Omental fat pad (tissue), 4 donors: ENCODE measurements at places on chromosomes 7 and 10. TPM values are rescaled to one million over a fixed set of nuclear protein-coding genes. Genes with fewer than 3 reads are reported as not detected.

GRCh38 chr7:40492946-40493345 is 358.1 kb downstream of the SUGCT start:
- DNase-seq, result no peak

DNA sequence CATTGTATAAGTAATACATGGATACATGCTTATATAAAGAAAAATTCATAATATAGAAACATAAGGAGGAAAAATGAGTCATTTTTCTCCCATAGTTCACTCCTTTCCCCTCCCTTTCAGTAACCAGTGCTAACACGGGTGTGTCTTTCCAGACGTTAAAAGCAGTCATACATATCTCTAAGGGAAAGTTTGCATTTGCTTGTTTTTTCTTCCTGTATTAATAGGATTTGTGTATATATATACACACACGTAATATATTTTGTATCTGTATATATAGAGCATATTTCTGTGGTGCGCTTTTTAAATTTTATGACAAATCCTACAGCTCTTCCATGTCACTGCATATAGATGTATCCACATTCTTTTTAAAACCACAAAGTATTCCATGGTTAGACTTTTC is 78.8 kb downstream of the RALA start:
- DNase-seq, result no peak

GRCh38 chr10:106435081-106435480 is 729.4 kb downstream of the SORCS1 start:
- no peak for DNase-seq

DNA sequence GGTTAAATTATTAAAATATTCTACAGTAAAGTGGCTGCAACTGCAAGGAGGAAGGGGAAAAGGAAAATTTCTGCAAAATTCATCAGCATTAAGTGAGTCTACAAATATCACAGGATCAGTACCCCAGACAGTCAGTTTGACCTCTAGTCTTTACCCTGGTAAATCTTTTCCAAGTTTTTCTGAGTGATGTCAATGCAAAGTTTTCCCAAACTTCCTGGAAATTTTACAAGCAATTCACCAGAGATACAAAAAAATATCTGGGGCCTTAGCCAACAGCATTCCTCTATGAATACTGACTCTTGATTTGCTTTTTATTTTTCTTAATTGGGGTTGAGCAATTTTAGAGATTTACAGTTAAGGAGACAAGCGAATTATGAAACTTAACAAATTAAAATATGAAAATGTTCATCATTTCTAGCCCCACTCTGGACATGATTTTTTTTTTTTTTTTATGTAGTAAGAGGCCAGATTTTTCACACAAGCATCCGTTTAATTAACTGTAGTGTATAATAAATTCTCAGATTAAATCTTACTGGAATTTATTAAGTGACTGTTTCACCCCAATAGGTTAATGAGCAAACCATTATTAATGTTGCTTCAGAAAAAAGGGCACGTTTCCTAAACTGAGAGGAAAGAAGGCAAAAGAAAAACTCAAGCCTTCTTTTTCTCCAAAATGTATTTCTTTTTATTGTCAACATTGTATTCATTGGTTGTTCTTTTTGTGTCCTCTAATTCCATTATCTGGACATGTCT is 539.5 kb upstream of the FZD8 start:
- DNase-seq, result no peak

GRCh38 chr10:8462565-8462964 is 408.1 kb downstream of the GATA3 start:
- DNase-seq, result no peak

DNA sequence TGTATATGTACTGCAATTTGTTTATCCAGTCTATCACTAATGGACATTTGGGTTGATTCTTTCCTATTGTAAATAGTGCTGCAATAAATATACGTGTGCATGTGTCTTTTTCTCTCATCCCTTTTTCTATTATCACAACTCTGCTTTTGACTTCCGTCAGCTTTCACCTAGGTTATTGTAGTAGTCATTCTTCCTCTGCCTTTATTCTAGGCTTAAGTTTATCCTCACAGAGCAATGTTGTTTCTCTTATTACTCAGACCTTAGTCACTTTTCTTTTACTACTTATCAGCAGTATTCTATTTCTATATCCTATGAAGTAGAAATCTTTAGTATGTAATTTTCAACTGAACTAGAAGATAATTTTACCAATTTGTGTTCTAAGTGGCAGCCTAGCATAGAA is 175.3 kb upstream of the SEMA3E start:
- no peak for DNase-seq

DNA sequence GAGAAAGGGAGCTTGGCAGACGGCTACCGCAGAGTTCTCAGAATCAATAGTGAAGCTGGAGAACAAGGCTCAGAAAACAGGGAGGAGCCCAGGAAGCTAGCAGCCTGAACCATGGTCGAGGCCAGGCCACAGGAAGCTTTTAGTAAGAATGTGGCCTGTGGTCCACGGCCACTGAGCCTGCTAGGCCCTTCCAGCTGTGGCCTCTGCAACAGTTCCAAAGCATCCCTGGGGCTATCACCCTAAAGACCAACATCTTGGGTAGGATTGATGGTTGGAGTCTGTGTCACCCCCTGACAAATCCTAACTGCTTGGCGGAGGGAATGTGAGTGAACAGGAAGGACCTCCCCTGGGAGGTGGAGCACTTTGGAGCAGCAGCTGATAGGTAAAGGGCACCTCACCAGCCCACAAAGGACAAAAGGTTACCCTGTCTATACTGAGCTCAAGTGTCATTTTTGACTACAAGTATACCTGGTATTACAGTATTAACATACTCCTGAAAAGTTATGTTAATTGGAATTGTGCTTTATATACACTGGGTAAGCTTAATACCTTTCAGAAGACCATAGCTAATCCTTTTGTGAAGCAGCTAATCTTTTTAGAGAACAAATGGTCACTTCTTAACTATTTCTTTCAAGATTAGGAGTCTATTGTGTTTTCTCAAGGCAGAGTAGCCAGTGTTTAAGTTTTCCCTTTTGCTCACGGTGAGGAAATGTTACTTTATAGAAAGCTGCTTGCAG is 18.7 kb downstream of the PTPRE start:
- DNase-seq, result no peak

DNA sequence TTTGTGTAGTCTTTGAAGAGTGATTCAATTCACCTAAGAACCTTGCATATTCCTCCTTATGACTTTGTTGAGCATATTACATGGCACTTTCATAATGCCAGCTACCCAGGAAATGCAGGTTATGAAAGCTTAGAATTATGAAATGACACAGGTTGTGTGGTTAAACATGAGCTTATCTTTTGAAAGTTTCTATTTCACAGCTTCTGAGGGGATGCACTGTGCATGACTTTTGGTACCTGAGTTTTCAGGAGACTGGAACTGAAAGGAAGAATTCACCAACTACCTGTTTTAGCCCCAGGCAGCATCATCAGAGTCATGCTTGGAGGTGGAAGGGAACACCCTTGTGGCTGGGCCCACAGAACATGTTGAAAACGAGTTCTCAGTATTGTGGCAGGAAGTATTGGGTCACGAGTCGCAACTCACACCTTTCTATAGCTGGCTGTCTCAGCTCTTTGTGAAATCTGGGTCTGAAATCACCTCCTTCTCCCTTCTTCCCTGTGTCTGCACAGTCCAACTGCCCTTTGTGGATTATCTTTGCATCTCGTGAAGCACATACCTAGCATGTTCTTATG is 228.2 kb downstream of the PTEN start:
- no peak for DNase-seq

GRCh38 chr7:88147341-88147740 is 72.5 kb downstream of the SRI start:
- no peak for DNase-seq

- no peak for DNase-seq
Observed at GRCh38 chr10:79232864-79233263, 114.4 kb upstream of the PPIF start.

- DNase-seq, result no peak
Observed at GRCh38 chr10:69477968-69478597, 26.8 kb downstream of the TSPAN15 start.

DNA sequence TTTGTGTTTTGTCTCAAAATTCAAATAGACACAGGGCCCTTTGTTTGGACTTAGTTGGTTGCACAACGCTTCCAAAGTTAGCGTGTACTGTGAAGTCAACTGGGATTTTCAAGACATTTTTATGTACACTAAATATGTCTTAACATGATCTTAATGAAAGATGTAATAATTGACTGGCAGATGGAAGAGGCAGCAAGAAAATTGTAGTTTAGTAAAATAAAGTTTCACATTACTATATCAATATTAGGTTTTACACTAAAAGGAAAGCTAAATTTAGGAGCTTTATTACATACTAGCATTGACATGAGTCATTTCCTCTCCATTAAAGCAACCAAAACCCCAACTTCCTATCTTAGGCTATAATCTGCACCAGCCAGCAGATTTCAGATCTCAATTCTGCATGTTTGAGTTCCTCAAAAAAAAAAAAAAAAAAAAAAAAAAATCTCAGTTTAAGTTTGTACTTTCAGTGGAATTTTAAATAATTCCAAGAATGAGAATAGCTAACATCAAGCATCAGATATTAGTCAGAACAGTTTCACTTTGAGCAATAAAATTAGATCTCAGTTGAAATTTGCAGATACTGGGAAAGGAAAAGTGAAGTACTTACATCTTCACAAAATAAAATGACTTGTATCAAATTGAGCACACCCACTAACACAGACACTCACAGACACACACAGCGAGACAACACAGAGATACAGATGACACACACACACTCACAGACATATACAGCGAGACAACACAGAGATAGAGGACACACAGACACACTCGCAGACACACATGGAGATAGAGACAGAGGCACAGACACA is 346.6 kb upstream of the KLF6 start:
- DNase-seq, result no peak

- no peak for DNase-seq
Observed at GRCh38 chr10:34607894-34608293, 207.2 kb downstream of the PARD3 start.

- DNase-seq, result no peak
Observed at GRCh38 chr10:7046615-7047014, 364.2 kb downstream of the SFMBT2 start.

DNA sequence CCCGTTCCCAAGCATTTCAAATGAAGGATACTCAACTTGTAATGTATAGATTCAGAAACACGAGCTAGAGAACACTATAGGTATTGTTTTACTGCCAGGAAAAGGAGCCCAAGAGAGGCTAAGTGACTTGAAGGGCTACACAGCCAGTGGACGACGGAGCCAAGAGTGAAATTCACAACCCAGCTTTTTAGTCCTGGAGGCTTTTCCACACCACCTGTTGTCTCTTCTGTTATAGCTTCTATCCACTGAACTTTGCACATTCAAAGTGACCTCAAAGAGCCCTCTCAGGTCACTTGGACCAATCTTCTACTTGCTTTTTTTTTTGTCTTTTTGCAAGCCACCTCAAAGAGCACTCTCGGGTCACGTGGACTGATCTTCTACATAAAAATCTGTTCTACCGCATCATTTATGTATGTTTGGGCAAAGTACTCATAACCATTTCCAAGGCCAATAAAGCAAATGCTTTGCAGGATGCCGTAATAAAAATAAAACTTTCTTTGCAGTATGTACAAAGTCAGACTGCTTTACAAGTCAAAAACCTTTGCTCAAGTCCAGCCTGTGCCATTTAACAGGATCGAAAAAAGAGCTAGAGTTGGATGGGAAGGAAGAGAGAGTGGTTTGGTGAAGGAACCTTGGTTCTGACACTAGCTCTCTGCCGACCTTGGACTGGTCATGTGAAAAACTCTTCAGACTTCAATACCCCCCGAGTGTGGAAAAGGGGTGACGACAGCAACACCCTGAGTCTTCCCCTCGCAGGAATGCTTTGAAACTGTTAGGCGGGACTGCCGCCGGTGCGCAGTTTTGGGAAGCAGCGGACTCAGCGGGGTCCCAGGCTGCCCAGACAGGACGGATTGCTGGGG is 821 bp downstream of the SLC35B4 start:
- no peak for DNase-seq

DNA sequence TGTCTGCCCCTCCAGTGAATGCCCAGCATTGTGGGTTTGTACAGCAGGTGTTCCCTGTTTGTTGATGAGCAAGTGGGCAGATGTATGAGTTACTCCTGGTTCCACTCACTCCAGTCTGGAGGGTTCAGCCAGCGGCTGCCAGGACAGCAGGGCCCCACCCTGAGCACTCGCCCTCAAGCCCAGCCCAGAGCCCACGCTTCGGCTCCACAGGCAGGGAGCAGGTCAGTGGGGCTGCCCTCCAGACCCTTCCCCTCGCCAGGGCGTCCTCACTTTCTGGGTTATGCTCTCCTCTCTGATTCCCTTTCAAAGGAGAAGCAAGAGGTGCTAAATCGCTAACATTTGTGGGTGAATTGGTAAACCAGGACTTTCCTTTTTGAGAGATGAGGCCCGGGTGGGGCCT is 4.8 kb upstream of the VIPR2 start:
- DNase-seq, result no peak

DNA sequence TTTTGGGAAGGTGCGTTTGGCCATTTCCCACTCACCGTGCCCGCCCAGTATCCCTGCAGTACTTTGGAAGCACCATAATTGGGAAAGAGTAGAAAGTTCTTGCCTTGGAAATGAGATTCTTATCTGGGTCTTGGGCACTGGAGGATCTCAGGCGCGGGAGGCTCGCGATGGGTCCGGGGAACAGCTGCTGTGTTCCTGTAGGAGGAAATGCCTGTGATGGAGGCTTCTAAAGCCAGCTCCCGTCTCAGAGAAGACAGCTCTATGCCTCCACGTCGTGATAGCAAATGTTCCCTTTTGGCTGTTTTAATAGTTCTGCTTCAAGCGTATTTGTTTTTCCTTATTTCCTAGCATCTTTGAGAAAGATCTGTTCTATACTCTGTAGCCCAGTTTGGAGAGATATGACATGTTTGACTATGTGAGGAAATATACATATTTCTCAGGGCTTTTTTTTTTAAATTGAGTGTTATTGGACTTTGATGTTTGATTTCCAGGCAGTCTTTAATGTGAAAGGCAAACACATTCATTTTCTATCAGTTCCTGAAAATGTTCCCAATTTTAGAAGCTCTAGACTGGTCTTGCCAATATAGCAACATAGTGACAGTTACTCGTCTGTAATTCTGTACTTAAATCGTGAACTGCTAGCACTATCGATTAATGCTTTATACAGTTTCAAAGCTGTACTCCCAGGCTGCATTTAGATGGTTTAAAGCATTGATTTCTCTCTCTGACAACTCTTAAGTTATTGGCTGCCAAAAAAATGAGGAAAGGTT is 280.8 kb downstream of the DPP6 start:
- no peak for DNase-seq

Gene CLRN3
- not detected for total RNA-seq

Gene FOXK1
- total RNA-seq, result 35.0 TPM

Gene MPP7
- 4.4 TPM for total RNA-seq

Gene LOXL4
- 5.0 TPM for total RNA-seq

Gene POU6F2
- 0.56 TPM for total RNA-seq

Gene PRSS37
- total RNA-seq, result not detected

Gene HBP1
- total RNA-seq, result 98.1 TPM
